ENCODE measurements at places on chromosomes 5 and 9.
A peak's percentile ranks its signal among the peaks of the same experiment; 100 is the strongest.

DNA sequence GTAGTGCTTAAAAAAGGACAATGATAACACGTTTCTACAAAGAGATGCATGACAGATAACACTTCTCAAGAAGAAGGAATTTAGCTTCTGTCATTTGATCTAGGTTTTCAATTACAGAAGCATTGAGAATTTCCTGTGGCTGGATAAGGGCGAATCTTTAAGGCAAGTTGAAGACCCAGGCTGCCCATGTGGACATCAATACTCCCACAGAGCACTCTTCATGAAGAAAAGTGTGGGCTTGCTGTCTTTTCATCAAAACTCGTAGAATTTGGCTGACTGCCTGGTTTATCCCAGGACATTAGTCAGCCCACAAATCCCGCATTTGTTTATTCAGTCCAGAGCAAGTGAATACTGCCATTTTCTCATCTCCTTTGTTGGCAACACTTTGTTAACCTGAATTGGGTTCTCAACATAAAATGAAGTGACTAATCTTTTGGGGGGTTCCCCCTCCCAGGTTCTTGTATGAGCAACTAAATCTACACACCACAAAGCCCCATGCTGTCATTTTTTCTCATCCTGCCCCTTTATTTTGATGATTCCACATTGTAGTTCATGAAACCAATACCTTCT lies 43.4 kb upstream of the CDKN2B start:
- DNase-seq: peak; percentile 11

- no peak for DNase-seq
Observed at GRCh38 chr5:176397736-176398420, 9.3 kb downstream of the HIGD2A start.

DNA sequence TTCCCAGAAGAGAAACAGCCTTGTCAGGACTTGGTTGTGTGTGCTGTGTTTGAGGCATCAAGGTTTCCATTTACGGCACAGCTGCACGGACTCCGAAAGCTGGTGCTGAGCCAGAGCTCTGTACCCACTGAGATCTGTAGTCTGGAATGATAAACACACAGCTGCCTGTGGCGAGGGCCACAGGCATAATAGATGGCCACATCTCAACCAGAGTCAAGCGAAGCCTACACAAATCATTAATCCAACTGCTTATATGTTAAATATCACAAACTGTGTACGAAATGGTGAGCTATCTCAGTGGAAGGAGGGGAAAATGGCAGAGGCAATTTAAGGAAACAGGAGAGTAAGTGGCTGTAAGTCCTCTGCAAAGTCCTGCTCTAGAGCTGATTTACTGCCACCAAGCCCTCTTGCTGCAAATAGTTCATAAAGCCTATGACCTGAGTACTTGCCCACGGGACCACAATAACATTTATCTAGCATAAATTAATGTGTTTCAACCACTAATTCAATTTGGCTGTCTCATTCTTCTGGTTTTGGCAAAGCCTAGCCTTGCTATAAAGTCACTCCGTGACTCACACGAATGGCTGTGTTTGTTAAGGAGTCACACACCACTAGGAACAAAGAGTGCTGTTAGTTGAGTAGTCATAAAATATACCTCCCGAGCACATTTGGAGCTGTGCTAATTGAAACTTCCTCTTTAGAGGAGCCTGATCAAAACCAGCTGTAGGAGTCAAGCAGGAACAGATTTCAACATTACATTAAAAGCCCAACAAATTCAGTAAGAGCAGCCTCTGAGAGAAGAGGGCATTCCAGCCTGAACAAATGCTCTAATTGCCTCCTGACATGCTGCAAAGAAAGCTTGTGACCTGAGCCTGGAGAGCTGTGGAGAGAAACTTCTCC lies 738.6 kb upstream of the ZNF608 start:
- no peak for DNase-seq

GRCh38 chr5:84383296-84383815 lies 1.3 kb downstream of the EDIL3 start:
- no peak for DNase-seq

DNA sequence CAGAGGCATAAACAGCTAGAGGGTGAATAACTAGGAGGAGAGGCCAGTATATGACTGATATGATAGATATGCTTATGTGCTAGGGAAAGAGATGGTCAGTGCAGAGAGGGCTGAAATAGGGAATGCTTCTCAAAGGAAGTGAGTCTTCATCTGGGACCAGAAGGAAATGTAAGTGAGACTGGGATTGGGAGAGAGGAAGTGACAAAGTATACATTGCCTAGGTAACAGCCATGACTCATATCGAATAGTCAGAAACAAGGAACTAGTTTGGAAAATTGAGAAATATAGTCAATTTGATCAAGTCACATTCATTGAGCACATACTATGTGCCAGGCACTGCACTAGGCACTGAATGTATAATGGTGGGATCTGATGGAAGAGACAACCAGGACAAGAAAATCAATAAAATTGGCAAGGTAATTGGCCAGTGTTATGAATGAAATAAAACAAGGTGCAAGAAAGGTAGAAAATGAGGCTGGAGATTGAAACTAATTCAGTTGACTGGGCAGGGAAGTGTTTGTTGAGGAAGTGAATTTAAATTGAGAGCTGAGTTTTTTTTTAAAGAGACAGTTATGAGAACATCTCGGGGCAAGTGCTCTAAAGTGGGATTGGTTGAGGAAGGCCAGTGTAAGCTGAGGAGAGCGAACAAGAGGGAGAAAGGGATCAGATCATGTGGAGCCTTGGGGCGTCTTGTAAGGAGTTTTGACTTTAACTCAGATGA lies 4.3 kb downstream of the ERAP2 start:
- no peak for DNase-seq

GRCh38 chr5:151406322-151406947 lies 41.0 kb upstream of the SLC36A1 start:
- DNase-seq: no peak

DNA sequence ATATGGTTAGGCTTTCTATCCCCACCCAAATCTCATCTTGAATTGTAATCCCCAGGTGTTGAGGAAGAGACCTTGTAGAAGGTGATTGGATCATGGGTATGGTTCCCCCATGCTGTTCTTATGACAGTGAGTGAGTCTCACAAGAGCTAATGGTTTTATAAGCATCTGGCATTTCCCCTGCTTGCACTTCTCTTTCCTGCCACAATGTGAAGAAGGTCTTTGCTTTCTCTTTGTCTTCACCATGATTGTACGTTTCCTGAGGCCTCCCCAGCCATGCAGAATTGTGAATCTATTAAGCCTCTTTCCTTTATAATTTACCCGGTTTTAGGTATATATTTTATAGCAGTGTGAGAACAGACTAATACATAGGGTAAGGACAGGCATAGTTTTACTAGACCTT lies 334.5 kb downstream of the TLR4 start:
- DNase-seq: no peak

All from stimulated activated CD8-positive, alpha-beta memory T cell treated with anti-CD3 and anti-CD28 coated beads, Interleukin-7, amount 100 ng/mL, for 48 hours (primary cell).